ENCODE measurements at places on chromosomes 5 and 9.

- no peak for DNase-seq
Measured at GRCh38 chr5:149953436-149954121, 7.0 kb upstream of the SLC26A2 start.

GRCh38 chr5:5126444-5126843, 13.7 kb upstream of the ADAMTS16 start:
- no peak for DNase-seq

GRCh38 chr9:6655036-6655435, 9.5 kb upstream of the GLDC start:
- DNase-seq: no peak

GRCh38 chr9:129206905-129207304, 28.8 kb upstream of the IER5L start:
- no peak for DNase-seq

DNA sequence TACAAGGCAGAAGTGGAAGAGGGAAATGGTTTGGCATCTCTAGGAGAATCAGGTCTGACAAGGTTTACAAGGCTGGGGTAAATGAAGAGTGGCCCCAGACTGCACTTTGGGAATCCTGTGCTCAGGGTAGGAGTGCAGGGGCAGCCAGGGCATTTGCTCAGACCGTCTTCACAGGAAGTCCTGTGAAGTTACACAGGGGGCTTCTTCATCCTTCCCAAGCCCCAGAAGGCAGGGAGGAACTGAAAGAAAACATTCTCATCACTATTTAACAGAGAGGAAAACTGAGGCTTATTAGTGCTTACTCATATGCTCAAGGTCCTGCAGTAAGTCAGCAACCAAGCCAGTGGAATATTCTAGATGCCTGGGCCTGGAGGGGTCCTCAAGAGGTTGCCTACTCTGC, 80.7 kb downstream of the NRG2 start:
- no peak for DNase-seq

DNA sequence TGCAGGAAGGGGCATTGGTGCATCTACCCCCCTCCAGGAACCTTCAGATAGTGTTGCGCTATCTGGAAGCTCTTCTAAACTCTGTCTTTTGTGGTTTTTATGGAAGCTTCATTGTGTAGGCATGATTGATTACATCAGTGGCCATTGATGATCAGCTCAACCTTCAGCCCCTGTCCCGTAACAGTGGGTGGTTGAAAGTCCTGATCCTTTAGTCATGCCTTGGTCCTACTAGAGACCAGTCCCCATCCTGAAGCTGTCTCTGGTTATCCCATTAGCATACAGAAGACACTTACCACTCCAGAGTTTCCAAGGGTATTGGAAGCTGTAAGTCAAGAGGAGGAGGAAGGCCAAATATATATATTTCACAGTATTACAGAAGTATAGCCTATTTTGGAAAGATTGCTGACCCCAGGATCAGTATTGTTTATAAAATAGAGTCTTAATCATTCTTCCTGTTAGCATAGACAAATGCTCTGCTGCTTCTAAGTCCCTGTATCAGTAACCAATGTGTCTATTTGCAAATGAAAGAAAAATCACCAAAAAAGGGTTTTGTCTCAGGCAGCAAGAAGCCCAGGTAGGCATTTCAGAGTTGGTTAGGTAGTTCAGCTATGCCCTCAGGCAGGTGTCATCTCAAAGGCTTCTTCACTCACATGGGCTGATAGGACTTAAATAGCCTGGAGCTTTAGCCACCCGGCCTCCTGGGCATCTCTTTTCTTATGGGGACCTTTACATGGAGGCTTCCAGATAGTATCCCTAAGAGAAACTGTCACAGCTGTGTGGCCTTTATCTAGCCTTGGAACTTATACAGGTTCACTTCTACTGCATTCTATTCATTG, 41.6 kb downstream of the SPIN1 start:
- DNase-seq: no peak

GRCh38 chr5:78286290-78286689, 8.2 kb downstream of the AP3B1 start:
- peak; percentile 66 for DNase-seq

DNA sequence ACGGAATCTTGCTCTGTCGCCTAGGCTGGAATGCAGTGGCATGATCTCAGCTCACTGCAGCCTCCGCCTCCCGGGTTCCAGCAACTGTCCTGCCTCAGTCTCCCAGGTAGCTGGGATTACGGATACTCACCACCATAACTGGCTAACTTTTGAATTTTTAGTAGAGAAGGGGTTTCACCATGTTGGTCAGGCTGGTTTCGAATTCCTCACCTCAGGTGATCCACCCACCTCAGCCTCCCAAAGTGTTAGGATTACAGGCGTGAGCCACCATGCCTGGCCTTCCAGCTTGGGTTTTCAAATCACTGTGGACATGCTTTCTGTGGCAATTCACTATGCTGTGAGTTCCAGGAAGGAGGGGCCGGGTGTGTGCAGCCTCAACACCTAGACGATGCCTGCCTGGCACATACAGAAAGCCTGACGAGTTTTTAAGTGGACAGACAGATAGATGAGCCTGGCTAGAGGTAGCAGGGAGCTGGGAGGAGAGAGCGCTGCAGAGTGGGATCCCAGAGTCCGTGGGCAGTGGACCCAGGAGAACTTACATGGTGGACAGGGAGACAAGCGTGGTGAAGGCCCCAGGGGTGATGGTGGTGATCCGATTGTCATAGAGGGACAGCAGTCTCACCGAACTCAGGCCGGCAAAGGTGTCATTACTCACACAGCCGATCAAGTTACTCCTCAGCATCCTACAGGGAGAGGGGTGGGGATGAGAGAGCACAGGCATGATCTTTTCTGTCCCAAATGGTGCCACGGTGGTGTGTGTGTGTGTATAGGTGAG, 173.4 kb upstream of the PANK3 start:
- no peak for DNase-seq

DNA sequence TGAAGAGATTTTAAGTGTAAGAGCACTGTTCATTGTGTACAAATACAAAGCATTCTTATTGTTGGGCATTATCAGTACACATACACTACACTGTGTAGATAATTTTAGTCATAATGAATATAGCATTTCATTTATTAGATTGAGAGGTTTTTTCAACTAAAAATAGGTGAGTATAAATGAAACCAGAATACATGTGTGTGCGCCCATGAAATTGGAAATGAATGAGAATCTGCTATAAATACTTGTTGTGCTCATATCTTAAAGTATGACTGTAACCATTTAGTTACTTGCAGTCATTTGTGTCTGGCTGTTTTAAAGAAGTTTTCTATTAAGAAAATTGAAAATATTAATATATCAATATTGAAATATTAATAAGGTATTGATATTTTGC, 189.0 kb upstream of the MEF2C start:
- no peak for DNase-seq

DNA sequence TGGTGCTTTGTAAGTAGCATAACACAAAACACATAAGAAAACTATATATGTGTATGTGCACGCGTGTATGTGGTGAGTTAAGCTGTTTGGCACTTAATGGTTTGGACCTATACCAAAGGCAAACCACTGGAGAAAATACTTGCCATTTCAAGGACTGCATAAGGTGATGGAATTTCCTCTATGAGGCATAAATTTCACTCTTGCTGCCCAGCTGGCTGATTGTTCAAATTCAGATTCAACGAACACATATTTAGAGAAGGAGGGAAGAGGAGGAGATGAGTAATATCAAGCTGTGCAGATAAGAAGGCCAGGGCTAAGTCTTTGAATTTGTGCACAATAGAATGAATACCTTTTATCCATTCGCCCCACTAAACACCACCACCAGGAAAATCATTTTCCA, 470.6 kb upstream of the MPDZ start:
- DNase-seq: no peak
